Peyer's patch (tissue), 4 donors: ENCODE measurements at places on chromosomes 7 and 10. TPM values are rescaled to one million over a fixed set of nuclear protein-coding genes. Genes with fewer than 3 reads are reported as not detected.
A peak's percentile ranks its signal among the peaks of the same experiment; 100 is the strongest.

DNA sequence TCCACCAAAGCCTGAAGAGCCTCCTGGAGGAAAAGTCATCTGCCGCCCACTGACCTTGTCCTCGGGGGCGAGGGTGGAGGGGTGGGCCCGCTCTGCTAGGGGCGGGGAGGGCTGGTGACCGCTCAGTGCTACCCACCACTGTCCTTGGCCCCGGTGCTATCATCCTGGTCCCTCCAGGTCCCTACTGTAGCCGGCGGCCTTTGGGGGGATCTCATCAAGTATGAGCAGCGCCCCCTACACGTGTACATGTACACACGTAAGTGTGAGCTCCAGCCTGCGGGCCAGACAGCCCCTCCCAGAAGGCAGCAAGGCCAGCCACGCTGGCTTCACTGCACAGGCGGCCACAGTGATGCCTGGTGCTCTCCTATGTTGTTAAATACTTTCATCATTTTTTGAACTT lies 19.6 kb downstream of the TTYH3 start:
- H3K36me3 ChIP-seq, result no peaks in the 10 kb centered on the region
- H3K27ac ChIP-seq, result no peak overlapping the region
- no peak overlapping the region for H3K4me3 ChIP-seq
- no peaks in the 10 kb centered on the region for H3K4me1 ChIP-seq

GRCh38 chr10:24727786-24728185 lies 4.1 kb upstream of the ARHGAP21 start:
- no peak overlapping the region for H3K27ac ChIP-seq
- H3K36me3 ChIP-seq, result no peaks in the 10 kb centered on the region
- no peaks in the 10 kb centered on the region for H3K4me1 ChIP-seq
- no peak overlapping the region for H3K4me3 ChIP-seq

DNA sequence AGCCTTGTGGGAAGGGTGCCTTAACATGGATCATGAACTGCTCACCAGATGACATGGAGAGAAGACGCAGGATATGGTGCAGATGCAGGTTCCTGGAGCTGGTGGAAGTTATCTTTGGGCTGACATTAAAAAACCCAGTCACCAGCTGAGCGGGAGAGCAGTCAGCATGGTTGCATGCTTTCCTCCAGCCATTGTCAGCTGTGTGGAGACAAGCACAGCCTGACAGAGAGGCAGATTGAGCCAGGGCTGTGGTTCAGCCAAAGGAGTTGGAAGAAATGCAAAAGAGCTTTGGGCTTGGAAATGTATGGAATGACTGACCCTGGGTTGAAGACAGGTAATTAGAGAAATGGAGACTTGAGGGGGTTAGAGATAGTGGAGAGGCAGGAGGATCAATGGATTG lies 79.7 kb downstream of the CPVL start:
- no peak overlapping the region for H3K27ac ChIP-seq
- no peaks in the 10 kb centered on the region for H3K27me3 ChIP-seq
- no peaks in the 10 kb centered on the region for H3K36me3 ChIP-seq
- DNase-seq, result no peak
- no peaks in the 10 kb centered on the region for H3K4me1 ChIP-seq
- H3K4me3 ChIP-seq, result no peak overlapping the region

DNA sequence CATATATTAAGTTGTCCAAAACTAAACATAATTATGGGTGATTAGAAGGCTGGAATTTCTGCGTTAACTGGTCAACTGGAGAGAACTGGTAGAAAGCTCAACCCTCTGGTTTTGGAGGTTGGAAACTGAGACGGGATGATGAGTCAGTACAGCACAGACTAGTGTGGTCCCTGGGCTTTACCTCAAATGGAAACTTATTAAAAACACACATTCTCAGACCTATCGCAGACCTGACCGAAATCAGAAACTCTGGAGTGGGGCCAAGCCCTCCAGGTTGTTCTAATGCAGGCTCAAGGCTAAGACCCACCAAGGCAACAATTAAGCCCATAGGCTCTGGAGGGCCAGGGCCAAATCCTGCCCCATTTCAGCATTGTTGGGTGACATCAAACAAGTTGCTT lies 136.9 kb downstream of the KCNMA1 start:
- no peak overlapping the region for H3K4me3 ChIP-seq
- H3K27me3 ChIP-seq, result no peaks in the 10 kb centered on the region
- no peaks in the 10 kb centered on the region for H3K36me3 ChIP-seq
- no peaks in the 10 kb centered on the region for H3K4me1 ChIP-seq
- no peak overlapping the region for H3K27ac ChIP-seq
- no peak for DNase-seq

DNA sequence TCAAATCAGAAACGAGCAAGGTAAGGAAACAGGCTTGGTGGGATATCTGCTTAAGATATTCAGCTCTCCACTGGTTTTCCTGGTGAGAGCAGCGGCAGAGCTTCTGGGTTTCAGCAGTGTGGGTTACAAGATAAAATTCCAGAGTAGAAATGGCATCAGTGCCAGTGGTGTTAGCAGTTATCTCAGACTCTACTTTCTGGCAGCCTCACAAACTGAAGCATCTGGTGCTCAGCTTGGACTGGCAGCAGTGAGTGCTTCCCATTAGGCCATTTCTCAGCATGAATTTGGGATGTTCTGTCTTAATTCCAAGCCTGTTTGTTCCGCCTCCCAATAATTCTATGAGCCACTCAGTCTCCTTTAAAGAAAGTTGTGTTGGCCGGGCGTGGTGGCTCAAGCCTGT lies 6.9 kb upstream of the GSTO2 start:
- H3K36me3 ChIP-seq, result peaks cover 84% of the 10 kb centered on the region
- H3K27ac ChIP-seq, result no peak overlapping the region
- DNase-seq, result no peak
- no peaks in the 10 kb centered on the region for H3K27me3 ChIP-seq
- no peaks in the 10 kb centered on the region for H3K4me1 ChIP-seq

- H3K4me3 ChIP-seq, result no peak overlapping the region
- H3K27ac ChIP-seq, result no peak overlapping the region
- no peaks in the 10 kb centered on the region for H3K36me3 ChIP-seq
Measured at GRCh38 chr7:5083311-5083711, 37.7 kb downstream of the RBAK start.

DNA sequence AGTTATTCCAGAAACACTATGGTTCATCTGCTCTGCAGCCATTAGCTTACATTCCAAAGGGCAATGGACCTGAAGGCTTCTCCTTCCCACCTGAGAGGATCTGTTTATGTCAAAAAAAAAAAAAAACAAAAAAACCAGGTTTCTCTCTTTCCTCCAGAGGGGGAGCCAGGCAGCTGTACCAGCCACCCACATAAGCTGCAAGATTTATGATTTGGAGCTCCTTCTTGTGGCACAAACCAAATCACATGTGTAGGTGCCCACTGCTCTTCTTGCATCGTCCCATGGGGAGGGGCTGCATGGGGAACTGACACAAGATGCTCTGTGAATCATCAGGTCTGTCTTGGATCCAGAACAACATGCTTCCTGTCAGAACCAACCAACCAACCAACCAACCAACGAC lies 231.6 kb upstream of the IGFBP3 start:
- no peak for DNase-seq
- no peak overlapping the region for H3K4me3 ChIP-seq
- no peak overlapping the region for H3K27ac ChIP-seq
- no peaks in the 10 kb centered on the region for H3K4me1 ChIP-seq
- H3K36me3 ChIP-seq, result no peaks in the 10 kb centered on the region

GRCh38 chr10:86191166-86191565 lies 175.4 kb downstream of the GRID1 start:
- no peaks in the 10 kb centered on the region for H3K4me1 ChIP-seq
- H3K27me3 ChIP-seq, result no peaks in the 10 kb centered on the region
- H3K27ac ChIP-seq, result no peak overlapping the region
- DNase-seq, result no peak
- no peak overlapping the region for H3K4me3 ChIP-seq

- no peak for DNase-seq
- no peak overlapping the region for H3K27ac ChIP-seq
- no peak overlapping the region for H3K4me3 ChIP-seq
- H3K36me3 ChIP-seq, result no peaks in the 10 kb centered on the region
Measured at GRCh38 chr10:105148921-105149320, 507.8 kb downstream of the SORCS3 start.

DNA sequence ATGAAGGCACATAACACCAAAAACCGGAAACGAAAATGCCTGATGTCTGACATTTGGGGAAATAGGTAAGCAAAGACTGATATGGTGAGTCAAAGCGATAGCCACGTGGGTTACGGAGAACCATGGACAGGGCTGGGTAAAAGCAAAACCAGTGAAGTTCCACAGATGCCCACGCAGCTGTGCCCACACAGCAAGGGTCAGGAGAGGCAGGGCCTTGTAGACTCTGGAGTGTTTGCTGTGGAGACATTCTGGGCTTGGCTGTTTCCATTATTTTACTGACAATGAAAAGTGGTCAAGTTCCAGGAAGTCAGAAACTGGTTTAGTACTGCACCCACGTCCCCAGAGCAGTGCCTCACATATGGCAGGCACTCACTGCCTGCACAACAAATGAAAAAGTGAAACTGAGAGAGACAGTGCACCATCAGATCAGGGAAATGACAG lies 148.7 kb downstream of the ZMYND11 start:
- peak; percentile 67 for DNase-seq
- no peaks in the 10 kb centered on the region for H3K36me3 ChIP-seq
- H3K4me1 ChIP-seq, result no peaks in the 10 kb centered on the region
- no peak overlapping the region for H3K27ac ChIP-seq

DNA sequence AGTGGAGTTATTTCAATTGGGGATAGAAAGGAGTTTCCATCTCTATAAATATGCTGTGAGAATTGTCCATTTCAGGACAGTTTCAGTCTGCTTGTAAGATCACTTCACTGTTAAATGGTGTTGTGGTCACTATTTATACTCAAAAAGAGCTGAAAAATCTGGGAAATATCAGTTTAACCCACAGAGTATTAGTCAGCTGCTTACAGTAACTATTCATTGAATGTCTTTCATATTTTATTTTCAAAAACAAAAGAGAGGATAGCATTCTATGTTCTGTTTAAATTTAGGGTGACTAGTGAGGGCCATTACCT lies 85.4 kb upstream of the PLXDC2 start:
- H3K36me3 ChIP-seq, result peaks cover 10% of the 10 kb centered on the region
- no peak overlapping the region for H3K4me3 ChIP-seq
- H3K27me3 ChIP-seq, result no peaks in the 10 kb centered on the region
- no peak overlapping the region for H3K27ac ChIP-seq
- no peak for DNase-seq

DNA sequence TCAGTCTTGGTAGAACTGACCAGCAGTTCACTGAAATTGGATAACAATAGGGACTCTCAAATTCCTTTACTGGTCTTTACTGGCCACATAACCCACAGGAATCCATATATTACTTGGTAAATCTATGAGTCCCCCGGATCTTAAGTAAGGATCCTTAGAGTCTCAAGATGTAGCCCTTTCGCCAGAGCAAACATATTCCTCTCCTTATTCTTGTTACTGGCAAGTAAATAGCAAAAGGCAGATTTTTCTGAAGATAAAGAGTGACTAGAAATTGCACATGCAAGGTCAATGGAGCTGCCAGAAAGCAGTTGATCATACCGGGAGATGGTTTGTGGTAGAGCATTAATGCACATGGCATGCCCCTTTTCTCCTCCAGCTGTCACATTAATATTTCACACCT lies 283.0 kb downstream of the HDAC9 start:
- no peak overlapping the region for H3K4me3 ChIP-seq
- no peak overlapping the region for H3K27ac ChIP-seq
- H3K36me3 ChIP-seq, result no peaks in the 10 kb centered on the region

GRCh38 chr10:200405-200804 lies 65.2 kb downstream of the ZMYND11 start:
- H3K27me3 ChIP-seq, result no peaks in the 10 kb centered on the region
- DNase-seq, result no peak
- no peaks in the 10 kb centered on the region for H3K4me1 ChIP-seq
- H3K36me3 ChIP-seq, result no peaks in the 10 kb centered on the region

GRCh38 chr7:44322631-44323363 lies 2.6 kb downstream of the CAMK2B start:
- H3K36me3 ChIP-seq, result no peaks in the 10 kb centered on the region
- no peak for DNase-seq
- H3K4me3 ChIP-seq, result no peak overlapping the region
- H3K27ac ChIP-seq, result no peak overlapping the region

DNA sequence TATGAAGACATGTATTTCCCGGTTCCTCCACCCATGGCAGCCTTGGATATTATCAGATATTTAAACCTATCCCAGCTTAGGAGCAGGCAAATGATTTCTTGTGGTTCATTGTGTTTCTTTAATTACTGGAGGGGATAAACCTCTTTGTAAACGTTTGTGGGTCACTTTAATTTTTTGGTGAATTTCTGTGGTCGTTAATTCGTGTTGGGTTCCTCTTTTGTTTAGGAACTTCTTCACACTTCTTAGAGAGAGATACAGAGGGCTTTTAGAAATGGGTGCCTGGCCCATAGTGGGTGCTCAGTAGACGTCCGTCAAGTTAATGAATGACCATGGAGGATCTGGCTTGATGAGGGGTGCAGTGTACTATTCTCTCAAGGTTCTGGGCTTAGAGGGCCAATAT lies 27.2 kb upstream of the NUB1 start:
- H3K27ac ChIP-seq, result no peak overlapping the region
- no peak overlapping the region for H3K4me3 ChIP-seq
- H3K4me1 ChIP-seq, result no peaks in the 10 kb centered on the region
- no peaks in the 10 kb centered on the region for H3K36me3 ChIP-seq
- no peak for DNase-seq
- H3K27me3 ChIP-seq, result no peaks in the 10 kb centered on the region

DNA sequence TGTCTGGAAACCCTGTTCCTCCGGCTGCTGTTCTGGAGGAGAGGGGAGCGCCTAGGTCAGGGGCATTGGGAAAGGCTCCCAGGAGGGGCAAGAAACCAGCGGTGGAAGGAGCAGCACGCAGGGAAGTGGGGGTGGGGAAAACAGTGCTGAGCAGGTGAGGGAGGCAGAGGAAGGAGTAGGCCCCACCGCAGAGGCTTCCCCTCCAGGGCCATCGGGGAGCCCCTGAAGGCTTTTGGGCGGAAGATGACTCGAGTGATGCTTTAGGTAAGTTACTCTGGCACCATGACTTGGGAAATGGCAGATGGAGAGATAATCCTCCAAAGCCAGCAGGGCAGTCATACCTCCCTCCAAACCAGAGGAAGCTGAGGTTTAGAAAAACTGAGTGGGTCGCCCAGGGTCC lies 106.5 kb upstream of the ANLN start:
- H3K4me1 ChIP-seq, result peaks cover 8% of the 10 kb centered on the region
- no peaks in the 10 kb centered on the region for H3K27me3 ChIP-seq
- DNase-seq, result no peak
- no peak overlapping the region for H3K27ac ChIP-seq
- no peak overlapping the region for H3K4me3 ChIP-seq

- no peak overlapping the region for H3K4me3 ChIP-seq
- no peaks in the 10 kb centered on the region for H3K36me3 ChIP-seq
- no peak overlapping the region for H3K27ac ChIP-seq
Measured at GRCh38 chr10:113410618-113411017, 142.2 kb upstream of the HABP2 start.

Gene SUN3
- not detected for total RNA-seq

Gene GPR146
- 5.9 TPM for total RNA-seq

Gene MAT1A
- total RNA-seq, result not detected

Gene HMX3
- 3.4 TPM for total RNA-seq

Gene TMEM270
- total RNA-seq, result not detected

Gene MYH16
- not detected for total RNA-seq

Gene HOXA2
- 8.7 TPM for total RNA-seq

Gene ABCC2
- 46.2 TPM for total RNA-seq

Gene CAMK2B
- 2.7 TPM for total RNA-seq

Gene OR2A12
- total RNA-seq, result not detected
